ENCODE measurements at places on chromosomes 12 and 14.
A peak's percentile ranks its signal among the peaks of the same experiment; 100 is the strongest.

DNA sequence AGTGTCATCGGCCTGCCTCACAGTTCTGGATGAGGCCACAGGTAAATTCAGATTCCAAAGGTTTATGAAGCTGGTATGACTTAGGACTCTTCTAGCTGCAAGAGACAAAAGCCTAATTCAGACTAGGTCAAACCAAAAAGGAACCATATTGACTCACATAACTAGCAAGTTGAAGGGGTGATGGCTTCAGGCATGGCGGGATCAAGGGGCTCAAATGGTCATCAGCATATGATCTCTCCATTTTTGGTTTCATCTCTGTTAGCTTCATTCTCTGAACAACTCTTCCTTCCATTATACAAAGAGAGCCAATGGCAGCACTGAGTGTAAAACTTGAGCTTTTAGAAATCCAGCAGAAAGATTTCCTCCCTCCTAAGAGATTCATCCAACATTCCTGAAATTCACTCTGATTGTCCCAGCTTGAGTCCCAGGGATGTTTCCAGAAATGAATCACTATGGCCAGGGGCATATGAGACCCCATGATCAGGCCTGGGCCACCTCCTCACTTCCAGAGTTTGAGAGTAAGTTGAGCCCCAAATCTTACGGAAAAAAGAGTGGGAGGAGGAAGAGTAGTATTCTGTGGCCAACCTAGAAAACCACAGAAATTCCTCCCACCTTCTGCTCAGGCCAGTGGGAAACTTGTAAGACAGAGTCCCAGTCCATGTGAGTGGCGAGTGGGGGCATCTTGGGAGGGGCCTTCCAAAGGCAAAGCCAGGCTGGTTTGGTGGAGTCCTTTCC is 2.0 kb upstream of the MAP1LC3B2 start:
- no peak for DNase-seq

GRCh38 chr14:81113176-81113575 is 107.6 kb downstream of the GTF2A1 start:
- DNase-seq: no peak

GRCh38 chr12:13537623-13538022 is 341.1 kb downstream of the EMP1 start:
- DNase-seq: no peak

- no peak for DNase-seq
Measured at GRCh38 chr12:109870648-109871047, 9.7 kb downstream of the GLTP start.

DNA sequence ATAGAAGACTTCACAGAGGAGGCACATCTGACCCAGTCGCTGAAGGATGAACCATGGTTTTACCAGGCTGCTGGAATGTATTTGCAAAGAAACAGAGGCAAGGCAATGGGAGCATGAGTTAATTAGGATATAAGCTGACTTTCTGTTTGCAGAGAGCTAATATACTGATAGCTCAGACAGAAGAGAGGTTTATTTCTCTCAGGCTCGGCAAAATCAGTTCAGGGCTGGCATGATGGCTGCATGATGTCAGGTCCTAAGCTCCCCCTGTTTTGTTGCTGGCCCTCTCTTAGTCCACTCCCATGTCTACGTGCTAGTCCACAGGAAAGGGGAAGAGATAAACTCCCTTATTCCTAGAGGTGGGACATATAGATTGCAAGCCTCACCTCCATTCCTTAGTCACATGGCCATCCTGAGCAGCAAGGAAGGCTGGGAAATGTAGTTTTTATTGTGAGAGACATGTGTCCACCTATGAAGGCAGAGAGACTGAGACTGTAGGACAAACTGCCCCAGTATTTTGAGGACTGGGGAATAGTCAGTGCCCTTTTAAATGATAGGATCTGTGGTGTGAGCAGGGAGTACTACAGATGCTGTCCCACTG is 224.5 kb downstream of the VRK1 start:
- DNase-seq: no peak

- no peak for DNase-seq
Measured at GRCh38 chr14:88264116-88264515, 59.0 kb downstream of the KCNK10 start.

- no peak for DNase-seq
Measured at GRCh38 chr12:13204428-13204827, 7.9 kb downstream of the EMP1 start.

GRCh38 chr14:78240567-78240966 is 70.4 kb downstream of the NRXN3 start:
- no peak for DNase-seq

- no peak for DNase-seq
Measured at GRCh38 chr14:90107789-90108188, 46.0 kb downstream of the KCNK13 start.

DNA sequence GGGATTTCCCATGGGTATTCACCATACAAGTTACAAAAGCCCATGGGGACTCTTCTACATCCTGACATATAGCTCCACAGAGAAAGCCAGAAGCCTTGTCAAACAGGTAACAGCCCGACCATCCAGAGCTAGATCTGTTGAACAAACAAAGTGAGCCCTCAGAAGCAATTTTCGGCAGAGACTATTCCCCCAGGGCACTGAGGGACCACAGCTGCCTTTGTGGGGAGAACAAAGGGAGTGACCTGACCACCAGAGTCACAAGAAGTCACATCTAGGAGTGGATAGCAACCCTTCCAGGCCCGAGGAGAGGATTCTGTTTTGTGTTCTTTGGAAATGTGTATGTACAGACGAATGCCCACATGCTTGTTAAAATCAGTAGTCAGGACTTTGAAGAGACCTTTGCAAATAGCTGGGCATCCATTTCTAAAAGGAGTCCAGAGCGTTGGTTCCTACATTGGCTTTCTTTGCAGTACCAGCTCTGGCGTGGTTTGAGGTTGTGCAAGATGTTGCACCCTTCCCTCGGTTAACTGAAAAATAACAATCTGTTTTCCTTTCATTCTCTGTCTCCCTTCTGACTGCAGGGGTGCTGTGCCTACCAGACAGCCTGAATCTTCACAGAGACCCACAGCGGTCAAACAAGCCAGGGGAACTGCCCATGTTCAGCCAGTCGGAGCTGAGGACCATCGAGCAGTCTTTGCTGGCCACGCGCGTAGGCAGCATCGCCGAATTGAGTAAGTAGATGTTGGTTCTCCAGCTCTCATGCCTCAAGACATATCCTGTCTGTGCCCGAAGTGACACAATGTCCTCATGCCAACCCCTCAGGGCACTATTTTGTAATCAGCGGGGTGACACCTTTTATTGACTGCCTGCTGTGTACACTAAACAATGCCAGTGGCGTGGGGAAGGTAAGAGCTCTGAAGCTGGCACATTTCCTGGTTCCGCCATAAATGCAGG is 165.4 kb upstream of the PWP1 start:
- no peak for DNase-seq

DNA sequence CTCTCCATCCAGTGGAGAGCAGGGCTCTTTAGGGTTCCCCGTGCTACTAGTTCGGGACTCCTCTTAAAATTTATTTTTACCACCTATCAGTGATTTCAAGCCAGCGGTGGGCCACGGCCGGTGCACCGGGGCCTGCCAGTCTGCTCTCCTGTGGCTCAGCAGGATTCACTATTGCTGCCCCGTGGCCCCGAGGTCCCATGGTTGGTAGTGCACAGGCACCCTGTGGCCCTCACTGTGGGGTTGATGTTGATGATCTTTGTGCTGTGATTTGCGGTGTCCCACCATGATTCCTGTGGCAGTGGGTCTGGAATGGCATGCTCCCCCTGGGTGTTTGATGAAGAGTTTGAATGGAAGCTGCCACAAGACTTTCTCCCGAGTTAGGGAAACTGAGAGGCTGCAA is 12.6 kb upstream of the MEG3 start:
- DNase-seq: no peak

- DNase-seq: no peak
Measured at GRCh38 chr12:253116-253831, 9.4 kb downstream of the SLC6A13 start.

GRCh38 chr14:99072433-99072832 is 199.6 kb downstream of the BCL11B start:
- no peak for DNase-seq

DNA sequence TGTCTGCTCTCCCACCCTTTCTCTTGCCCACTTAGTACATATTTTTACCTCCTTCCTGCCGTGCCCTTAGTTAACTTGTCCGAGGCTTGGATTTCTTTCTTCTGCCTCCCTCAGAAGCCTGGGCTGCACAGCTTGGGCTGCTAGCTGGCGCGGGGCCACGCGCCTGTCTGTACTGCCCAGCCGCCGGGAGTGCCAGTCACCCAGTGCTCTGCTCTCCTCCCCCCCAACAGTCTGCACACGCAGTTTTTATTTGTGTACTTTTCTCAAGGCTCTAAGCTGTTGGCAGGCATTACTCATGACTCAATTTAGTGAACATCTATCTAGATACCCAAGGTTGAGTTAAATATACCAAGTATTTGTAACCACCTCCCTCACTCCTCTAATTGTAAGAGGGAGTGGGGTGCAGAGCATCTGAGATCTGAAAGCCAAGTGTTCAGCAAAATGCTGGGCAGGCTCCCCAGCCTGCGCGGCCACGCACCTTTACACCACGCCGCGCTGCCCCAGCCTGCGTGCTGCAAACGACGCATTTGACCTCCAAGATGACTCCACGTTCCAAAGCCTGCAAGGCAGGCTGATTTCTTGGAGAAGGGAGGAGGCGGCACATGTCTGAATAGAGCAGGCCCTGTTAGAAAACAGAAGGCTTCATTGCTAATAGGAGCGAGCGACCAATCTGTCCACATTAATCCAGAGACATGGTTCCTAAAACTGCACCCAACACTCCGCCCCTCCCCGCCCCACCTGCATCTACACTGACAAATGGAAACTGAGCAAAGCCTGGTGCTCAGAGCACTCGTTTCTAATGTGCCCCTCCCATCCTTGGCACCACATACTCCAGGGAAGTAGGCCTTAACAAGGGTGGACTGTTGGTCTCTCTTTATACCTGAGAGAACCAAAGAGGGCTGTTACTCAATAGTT is 18.2 kb upstream of the CACNA2D4 start:
- DNase-seq: no peak

GRCh38 chr12:104046306-104046705 is 3.7 kb downstream of the GLT8D2 start:
- no peak for DNase-seq

GRCh38 chr12:23671881-23672280 is 277.6 kb downstream of the SOX5 start:
- no peak for DNase-seq

- DNase-seq: no peak
Measured at GRCh38 chr14:33369972-33370371, 431.3 kb downstream of the NPAS3 start.

- no peak for DNase-seq
Measured at GRCh38 chr12:117388951-117389446, 27.6 kb upstream of the NOS1 start.

DNA sequence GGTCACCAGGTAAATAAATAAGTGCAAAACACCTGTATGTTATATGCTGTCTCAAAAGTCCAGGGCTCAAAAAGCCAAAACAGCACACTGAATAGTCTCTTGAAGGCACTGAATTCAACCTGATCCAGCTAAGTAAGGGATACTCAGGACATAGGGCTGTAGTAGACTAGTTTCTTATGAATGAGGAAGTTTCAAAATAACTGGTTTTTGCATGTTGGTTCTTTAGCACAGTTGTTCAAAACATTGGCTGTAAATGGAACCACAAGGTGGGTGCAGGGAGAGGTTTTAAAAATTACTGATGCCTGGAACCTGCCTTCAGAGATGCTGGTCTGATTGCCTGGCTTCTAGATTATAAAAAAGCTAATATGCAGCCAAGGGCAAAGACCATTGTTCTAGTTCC is 34.1 kb downstream of the NDUFA12 start:
- DNase-seq: no peak

- DNase-seq: peak; percentile 73
Measured at GRCh38 chr12:87142342-87142741, 886.2 kb upstream of the MGAT4C start.

- DNase-seq: no peak
Measured at GRCh38 chr14:66610154-66610563, 102.2 kb downstream of the GPHN start.

DNA sequence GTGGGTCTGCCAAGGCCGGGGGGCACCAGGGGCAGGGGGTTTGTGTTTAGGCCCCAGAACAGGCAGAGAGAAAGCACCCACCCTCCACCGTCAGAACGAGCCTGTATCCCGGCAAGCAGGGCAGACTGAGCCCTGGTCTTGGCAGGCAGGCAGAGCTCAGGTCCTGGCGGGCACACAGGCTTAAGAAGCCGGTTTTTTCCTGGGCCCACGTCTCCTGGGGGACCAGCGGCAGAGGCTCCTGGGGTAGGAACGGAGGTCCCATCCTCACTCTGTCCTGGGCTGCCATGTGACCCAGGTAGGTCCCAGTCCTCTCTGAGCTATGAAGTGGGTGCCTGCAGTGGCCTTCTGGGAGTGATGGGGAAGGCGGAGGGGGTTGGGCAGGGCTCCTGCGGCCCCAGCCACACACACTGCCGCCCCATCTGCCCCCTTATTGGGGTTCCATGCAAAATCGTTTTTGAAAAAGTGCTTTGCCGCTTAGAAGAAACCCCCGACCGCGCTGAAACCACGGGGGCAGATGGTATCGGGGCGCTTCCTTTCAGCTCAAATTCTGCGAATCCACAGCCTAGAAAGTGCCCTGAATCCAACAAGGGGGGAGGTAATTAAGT is 24.2 kb downstream of the SH2B3 start:
- DNase-seq: no peak

DNA sequence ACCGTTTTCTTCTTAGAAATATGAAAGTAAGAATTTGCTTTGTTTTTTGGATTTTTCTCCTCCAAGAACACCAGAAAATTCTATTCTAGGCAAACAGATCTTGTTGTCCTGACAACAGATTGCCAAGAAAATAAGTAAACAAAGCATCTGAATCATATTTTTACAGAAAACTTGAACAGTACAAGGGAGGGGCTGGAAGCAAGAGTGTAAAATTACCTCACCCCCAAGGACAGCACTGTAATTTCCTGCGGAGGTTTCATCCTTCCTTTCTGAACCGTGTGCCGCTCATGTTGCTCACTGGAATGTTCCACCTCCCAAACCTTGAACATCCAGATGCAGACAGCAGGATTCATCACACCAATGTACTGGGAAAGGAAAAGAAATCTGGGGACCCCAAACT is 5.4 kb upstream of the CAMKK2 start:
- no peak for DNase-seq

DNA sequence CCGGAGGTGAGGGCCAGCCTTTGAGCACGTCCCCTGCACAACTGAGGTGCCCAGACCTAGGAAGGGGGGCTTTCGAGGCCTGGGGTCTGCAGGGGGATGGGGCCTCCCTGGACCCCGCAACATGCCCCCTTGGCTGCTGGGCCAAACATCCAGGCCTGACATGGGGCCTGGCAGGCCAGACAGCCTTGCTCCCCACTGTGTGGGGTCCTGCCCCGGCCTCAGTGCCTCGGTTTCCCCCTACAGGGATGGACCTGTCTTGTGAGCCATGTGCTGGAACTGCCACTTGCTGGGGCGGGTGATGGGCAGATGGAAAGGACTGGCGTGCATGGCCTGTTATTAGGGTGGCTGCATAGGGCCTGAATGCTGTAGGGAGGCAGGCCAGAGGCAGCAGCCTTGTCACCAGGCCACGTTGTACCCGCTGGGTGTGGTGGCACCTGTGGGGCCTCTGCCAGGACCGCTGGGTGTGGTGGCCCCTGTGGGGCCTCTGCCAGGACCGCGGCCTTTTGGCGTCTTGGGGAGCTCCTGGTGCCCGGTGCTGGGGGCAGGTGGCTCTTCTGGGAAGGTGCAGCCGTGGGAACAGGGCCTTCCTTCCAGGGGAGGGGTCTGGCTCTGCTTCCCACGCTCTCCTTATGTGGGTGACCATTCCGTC is 20.4 kb downstream of the ASPG start:
- no peak for DNase-seq
